ENCODE measurements at places on chromosomes 6 and 20. TPM values are rescaled to one million over a fixed set of nuclear protein-coding genes. Genes with fewer than 3 reads are reported as not detected.

DNA sequence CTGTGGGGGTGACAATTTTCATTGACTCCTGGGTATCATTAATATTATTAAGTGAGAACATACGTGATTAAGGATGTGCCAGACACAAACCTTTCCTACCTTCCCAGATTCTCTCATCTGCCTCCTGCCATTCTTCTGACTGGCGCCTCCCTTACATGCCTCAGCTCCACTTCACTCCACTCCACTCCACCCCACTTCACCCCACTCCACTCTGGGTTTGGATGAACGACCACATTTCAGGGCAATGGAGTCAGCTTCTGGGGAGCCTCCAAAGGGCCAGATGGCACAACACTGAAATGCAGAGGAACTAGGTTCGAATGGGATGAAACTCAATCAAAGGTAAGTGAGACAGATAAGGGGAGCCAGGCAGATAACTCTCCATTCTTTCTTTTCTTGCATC is 40.5 kb upstream of the LRRC1 start:
- DNase-seq = no peak
- H3K27me3 ChIP-seq = no peaks in the 10 kb centered on the region
- no peaks in the 10 kb centered on the region for H3K4me1 ChIP-seq
- no peaks in the 10 kb centered on the region for H3K36me3 ChIP-seq
- H3K4me3 ChIP-seq = no peak overlapping the region
- no peak overlapping the region for H3K27ac ChIP-seq

DNA sequence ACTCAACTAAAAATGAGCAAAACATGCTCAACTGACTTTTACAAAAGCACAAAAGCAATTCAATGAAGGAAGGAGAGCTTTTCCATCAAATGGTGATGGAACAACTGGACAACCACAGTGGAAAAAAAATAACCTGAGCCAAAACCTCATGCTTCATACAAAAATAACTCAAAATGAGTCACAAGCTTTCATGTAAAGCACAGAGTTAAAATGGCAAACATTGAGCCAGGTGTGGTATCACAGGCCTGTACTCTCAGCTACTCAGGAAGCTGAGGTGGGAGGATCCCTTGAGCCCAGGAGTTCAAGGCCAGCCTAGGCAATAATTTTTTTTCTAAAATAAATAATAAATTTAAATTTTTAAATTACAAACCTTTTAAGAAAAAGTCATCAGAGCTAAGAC is 18.4 kb upstream of the HLA-G start:
- H3K27me3 ChIP-seq = no peaks in the 10 kb centered on the region
- H3K4me3 ChIP-seq = no peak overlapping the region
- no peak for DNase-seq
- H3K36me3 ChIP-seq = no peaks in the 10 kb centered on the region

DNA sequence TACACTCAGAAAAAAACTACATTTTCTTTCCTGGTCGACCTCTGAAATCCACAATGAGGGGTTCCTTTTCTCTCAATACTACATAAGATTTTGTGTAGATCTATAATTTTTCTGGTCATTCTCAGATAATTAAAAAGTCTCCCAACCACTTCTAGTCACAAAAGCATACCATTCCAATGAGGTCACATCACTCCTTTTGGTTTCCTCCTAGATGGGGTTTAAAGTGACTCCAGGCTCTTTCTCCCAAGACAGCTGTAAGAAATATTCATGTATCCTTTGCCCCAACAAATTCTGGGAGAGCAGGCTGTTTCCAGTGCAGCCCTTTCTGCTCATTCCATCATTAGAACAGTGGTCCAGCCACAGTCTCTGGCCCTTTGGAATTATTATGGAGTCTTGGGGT is 43.1 kb upstream of the BEND6 start:
- no peaks in the 10 kb centered on the region for H3K36me3 ChIP-seq
- no peak overlapping the region for H3K27ac ChIP-seq
- DNase-seq = no peak

The OR2J2 gene
- not detected for total RNA-seq

The LY86 gene
- total RNA-seq = not detected
